Left cardiac atrium (tissue), 4 donors: ENCODE measurements at places on chromosomes 5 and 9. TPM values are rescaled to one million over a fixed set of nuclear protein-coding genes. Genes with fewer than 3 reads are reported as not detected.

- DNase-seq: no peak
Observed at GRCh38 chr5:76571559-76571958, 51.6 kb downstream of the F2RL2 start.

DNA sequence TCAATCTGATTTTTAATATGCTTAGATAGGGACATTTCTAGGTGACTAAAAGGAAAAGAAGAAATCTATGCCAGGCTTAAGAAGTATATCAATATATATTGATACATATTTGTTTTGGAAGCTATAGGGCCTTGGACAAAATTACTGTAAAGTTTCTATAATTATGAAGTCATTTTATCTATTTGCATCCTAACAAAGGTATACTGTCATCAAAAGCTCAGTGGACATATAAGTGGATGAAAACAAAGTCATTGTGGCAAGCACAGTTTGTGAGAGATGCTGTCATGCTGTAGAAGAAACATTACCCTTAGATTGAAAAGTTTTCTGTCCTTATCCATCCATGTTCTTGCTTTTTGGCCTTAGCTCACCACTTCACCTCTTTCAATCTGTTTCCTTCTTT lies 140.3 kb upstream of the SPEF2 start:
- DNase-seq: no peak

- peak; percentile 75 for DNase-seq
Observed at GRCh38 chr9:133782157-133783130, 44.3 kb upstream of the SARDH start.

GRCh38 chr5:316210-317085 lies 5.1 kb upstream of the AHRR start:
- DNase-seq: no peak

GDA gene
- 0.29 TPM for total RNA-seq

MYO10 gene
- total RNA-seq: 7.7 TPM

ADRA1B gene
- 2.9 TPM for total RNA-seq
